ENCODE measurements at places on chromosomes 1 and 21.

GRCh38 chr1:62732331-62732730, 44.1 kb upstream of the DOCK7 start:
- no peak for DNase-seq

GRCh38 chr1:115343200-115343737, 5.2 kb upstream of the NGF start:
- no peak for DNase-seq

DNA sequence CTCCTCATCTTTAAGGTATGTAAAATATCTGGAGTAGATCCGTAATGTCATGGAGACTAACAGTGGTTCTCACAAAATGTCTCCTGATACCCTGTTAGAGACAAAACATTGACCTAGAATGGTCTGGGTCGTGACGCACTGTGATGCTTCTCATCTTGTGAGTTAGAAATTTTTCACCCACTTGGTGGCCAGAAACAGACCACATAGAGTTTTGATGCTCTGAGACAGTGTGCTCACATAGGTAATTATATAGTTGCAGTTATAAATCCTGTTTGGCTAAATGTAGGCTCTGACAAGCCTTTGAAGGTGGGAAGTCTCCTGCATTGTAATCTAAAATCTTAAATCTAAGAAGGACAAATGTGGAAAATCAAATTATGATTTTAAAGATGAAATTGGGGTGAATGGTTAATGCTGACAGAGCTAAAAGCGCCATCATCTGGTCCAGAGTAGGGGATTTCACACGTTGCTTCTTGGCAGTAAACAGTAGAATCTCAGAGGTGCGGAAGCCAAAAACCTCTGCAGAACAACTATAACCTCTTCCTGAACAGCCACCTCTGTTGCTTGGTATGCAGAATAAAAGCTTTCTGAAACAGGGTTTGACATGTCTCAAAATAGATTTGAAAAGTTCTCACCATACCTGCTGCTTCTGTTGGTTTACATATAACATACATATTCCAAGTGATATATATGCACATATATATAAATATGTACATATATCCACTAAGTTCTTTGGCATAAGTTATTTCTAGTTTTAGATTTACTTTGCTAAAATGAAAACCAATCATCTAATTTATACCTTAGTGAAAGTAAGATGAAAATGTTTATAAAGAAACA, 17.1 kb downstream of the RPAP2 start:
- DNase-seq = no peak

DNA sequence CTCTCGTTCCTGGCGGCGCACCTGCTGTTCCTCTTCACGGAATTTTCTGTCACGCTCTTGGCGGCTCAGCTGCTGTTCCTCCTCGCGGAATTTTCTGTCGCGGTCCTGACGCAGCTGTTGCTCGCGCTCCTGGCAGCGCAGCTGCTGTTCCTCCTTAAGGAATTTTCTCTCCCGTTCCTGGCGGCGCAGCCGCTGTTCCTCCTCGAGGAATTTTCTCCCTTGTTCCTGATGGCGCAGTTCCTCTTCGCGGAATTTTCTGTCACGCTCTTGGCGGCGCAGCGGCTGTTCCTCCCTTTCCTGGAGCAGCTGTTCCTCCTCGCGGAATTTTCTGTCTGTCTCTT, 6.4 kb downstream of the TCHH start:
- DNase-seq = no peak

DNA sequence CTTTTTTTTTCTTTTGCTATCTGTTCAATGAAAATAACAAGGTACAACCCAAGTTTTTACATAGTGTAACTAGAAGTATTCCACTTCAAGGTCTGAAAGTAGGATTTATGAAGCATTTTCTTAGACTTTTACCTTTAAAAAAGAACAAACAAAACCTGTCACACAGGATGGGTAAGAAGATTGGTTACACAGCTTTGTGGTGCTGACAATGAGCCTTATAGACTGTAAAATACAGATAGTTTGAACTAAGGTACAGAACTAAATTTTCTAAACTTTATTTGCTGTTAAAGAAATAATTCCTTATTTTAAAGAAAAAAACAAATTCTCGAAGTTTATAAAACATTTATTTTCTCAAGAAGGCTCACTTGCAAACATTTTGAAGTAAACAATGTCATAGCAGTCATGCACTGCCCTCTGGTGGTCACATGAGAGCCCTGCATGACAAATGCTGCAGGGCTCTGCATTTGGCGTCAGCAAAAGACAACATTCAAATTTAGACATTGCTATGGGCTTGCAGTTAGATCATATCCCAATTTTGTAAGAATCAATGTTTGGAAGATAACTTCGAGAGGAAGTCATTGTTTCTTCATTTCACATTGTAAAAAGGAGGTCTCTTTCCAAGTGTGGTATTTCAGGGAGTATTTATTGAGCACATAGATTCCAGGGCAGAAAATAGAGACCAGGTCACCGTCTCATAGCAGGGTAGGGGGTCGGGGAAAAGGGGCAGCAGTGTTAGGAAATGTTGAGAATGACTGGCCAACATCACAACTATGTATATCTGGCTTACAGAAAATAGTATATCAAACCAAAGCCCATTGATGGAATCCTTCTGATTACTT, 115.3 kb upstream of the FMN2 start:
- DNase-seq = no peak

DNA sequence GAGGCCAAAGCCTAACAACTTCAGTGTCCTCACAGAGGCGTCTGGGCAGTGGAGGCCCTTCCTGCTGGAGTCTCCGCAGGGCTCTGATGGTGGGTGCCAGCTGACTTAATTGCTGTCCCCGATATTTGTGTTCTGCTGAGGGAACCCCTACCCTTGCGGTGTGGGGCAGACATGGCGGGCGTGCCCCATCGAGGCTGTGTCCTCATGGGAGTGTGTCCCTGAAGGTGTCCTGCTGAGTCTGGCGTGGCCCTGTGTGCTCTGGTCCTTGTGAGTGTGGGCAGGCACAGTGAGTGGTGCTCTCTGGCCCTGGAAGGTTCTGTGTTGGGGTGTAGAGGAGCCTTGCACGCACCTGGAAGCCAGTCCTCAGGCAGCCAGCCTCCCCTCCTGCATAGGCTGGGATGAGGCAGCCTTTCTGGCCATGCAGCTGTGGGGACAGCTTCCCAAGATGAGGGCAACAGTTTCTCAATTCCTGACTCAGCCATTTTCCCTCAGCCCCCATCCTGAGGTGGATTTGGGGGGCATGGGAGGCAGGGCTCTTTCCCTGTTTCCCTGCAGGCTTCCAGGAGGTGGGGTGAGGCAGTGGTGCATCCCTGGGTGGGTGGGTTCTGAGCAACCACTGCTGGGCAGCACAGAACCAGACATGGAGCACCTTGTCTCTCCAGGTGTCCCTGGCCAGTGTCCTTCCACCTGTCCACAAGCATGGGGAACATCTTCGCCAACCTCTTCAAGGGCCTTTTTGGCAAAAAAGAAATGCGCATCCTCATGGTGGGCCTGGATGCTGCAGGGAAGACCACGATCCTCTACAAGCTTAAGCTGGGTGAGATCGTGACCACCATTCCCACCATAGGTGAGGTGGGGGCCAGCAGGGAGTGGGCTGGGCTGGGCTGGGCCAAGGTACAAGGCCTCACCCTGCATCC, 6.5 kb downstream of the C1orf35 start:
- DNase-seq = no peak

GRCh38 chr1:245942856-245943255, 564.2 kb downstream of the SMYD3 start:
- no peak for DNase-seq

GRCh38 chr1:84426376-84426775, 28.1 kb downstream of the DNASE2B start:
- no peak for DNase-seq

GRCh38 chr1:13451399-13451965, 41.2 kb downstream of the PRAMEF20 start:
- no peak for DNase-seq

DNA sequence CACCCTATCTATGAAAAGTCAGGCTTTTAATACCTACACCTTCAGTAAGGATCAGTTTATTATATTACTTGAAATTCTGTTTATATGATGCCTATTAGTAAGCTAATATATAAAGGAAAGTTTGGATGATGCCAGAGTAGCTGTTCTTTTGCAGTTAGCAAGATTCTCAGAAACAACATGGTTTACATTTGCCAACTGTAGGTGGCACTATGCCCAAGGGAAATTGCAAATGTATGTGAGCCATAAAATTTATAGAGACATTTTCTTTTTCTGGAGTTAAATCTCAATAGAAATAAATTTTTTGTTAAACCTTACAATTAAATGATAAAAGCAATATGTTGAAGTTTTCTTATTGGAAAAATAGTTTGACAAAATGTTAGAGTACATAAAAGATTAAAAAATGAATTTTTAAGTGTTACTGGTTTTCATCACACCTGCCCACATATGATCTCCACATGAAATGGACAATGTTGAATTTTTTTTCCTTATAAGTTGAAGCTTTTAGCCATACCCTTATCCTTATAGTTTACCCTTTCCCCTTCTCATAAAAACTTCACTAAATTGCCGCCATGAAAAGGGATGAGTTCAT, 32.1 kb upstream of the EPHX4 start:
- peak; percentile 43 for DNase-seq

GRCh38 chr1:47317841-47318240, 3.9 kb upstream of the STIL start:
- no peak for DNase-seq

- no peak for DNase-seq
Observed at GRCh38 chr1:217096200-217096599, 373.0 kb upstream of the ESRRG start.

GRCh38 chr1:64453688-64454087, 16.2 kb upstream of the CACHD1 start:
- DNase-seq = no peak

DNA sequence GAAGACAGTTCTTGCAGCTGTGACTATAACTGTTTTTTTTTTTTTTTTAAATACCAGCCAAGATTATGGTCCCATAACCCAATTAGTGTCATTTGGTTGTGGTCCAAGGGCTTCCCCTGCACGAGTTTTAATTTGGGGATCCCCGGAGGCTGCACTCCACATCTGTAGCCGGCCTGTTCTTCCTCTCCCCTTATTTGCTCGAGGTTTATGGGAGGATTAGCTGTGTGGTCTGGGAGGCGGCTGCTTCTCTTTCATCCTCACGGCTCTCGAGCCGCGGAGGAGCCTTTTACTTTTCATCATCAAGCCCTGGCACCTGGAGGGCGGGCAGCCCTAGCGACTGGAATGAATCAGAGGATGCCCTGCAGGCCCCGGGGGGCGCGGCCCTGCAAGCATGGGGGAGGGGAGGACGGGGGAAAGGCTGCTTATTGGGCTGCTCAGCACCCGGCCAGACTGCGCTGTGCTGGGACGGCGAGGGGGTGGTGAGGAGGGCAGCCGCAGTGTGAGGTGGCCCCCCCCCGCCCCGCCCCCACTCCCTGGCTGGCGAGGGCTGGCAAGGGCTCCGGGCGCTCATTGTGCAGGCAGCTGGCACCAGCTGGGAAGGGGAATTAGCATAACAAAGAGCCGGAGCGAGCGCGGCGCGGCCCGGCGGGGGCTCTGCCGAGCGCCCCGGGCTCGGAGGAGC, 18.5 kb downstream of the SERTAD4 start:
- peak; percentile 93 for DNase-seq

DNA sequence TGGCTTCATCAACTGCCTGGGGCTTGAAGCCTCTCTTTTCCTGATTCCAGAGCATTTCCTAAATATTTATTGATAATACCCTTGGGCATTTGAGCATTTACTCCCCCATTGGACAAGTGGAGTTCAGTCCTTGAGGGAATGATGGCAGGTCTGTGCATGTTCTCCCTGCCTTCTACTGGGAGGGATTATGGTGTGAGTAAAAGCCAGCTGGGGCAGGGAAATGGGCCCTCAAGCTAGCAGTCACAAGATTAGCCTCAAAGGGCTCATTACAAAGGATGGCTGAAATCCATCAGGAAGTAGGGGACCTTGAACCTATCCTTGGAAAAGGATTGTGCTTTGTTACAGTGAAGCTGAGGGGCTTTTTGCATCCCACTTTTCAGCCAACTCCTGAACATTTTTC, 24.2 kb upstream of the OSBPL9 start:
- DNase-seq = no peak
